ENCODE measurements at places on chromosomes 4 and X.
A peak's percentile ranks its signal among the peaks of the same experiment; 100 is the strongest.

- ATAC-seq = no peak
Measured at GRCh38 chrX:152652060-152652459, 14.4 kb downstream of the GABRQ start.

DNA sequence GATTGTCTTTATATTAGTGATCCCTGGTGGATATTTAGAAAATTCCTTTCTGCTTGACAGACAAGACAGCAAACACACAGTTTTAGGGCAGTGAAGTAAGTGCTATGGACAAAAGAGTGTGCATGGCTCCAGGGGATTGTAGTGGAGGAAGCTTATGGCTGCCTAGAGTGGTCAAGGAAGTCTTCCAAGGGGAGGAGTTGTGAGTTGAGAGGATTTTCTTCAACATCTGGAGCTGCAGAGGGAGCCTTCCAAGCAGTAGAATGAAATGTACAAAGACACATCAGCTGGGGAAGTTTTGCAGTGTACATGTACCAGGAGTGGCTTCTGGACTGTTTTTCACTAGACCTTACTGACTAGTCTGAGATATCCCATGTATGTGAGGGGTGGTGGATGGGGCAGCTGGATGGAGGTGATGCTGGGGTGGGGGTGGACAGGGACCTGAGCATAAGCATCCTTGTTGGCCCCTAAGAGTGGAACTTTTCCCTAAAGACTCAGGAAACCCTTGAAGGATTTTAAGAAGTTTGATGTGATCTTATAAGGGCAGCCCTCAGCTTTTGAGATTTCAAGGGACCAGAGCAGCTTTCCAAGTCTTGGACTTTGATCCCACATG lies 160.5 kb upstream of the TAPT1 start:
- ATAC-seq = no peak

DNA sequence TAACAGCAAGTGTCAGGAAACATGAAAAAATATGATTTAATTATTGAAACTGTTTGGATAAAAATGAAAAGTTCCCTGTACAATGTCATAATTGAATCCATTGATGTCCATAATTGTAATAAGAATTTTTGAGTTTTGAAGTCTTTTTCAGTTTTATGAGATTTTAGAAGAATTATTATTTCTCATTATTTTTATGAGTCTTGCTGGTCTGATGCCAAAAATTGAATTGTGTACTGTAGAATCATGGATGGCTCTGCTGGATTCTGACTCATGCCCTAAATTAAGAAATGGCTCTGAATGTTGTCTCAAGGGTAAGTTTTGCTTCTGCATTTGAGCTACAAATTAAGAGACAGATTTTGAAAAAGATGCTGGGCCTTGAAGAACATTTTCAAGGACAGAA lies 132.8 kb upstream of the MAP9 start:
- no peak for ATAC-seq

DNA sequence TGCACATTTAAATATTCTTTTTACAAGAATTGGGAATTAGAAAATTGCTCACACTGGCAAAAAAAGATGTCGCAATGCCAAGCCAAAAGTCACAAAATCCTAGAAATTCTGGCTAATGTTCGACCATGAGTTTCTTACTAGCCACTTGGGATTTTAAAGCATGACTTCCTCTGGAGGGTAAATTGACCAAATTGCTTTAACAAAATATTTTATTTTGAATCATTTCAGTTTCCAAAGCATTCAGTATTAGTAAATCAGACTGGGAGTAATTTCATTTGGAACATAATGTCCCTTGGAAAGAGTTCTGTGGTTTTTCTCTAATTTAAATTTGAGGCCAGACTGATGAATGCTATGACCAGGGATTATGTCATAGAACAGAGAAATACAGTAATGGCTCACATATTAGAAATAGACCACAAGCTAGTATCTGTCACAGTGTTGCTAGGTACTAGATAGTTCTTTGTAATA lies 7.6 kb upstream of the CXCL5 start:
- ATAC-seq = no peak

GRCh38 chrX:128816919-128817318 lies 706.4 kb downstream of the SMARCA1 start:
- ATAC-seq = no peak

DNA sequence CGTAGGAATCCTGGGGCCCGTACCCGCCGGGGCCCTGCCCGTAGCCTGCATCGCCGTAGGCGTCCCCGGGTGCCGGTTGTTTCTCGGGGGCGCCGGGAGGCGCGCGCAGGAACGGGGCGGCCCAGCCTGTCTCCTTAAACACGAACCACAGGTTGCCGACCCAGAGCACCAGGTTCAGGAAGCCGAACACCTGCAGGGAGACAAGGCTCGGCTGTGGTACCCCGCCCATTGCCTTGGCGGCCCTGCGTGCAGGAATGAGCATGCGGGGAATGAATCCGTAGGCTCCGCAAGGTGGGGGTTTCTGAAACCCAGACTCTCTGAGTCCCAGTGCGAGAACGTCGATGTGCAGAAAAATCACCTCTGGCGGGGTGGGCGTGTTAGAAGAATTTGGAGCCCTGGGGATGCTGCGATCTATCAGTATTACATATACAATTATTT lies 5.4 kb upstream of the PRICKLE3 start:
- no peak for ATAC-seq

GRCh38 chr4:143288171-143288570 lies 48.5 kb upstream of the GAB1 start:
- no peak for ATAC-seq

DNA sequence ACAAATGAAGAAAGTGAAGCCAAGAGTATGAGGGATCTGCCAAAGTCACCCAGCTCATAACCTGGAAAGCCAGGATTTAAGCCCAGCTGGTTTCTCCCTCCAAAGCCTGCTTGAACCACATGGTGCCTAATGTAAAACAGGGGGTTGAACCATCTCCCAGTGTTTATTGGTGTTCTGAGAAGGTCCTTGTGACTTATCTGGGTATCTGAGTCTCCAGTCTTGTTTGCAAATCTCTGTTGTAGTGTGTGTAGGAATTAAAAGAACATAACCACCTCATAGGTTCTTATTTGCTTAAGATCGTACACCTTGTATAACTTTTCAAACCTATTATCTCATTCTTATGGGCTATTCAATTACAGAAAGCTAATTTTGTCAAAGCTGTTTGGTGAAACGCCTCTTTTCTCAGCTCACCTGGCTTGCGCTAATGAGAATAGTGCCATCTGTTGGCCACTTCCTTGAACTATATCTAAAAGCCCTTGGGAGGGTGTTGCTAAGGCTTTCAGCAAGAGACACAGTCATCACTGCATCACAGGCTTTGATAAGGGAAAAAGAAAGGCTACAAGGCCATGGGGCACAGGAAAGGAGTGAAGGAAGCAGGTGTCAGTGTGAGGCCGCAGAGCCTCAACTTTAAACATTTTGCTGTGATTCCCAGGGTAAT lies 34.0 kb downstream of the ETDB start:
- ATAC-seq = peak; percentile 96

GRCh38 chr4:120829113-120829831 lies 93.3 kb downstream of the PRDM5 start:
- no peak for ATAC-seq

DNA sequence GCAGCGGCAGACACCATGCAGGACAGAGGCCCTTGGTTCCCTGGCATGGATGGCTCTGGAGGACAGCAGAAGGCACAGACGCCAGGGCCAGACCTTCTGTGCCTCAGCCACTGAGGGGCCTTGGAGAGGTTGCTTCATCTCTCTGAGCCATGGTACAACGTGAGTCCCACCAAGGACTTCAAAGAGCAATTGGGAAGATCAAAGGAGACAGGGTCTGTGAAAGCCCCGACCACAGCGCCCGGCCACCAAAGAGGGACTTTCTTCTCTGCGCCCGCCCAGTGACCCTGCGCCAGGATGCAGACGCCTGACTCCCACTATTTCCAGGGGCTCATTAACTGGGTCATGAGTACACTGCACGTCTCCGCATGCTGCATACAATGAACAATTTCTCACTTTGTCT lies 174.0 kb downstream of the AFAP1 start:
- no peak for ATAC-seq

DNA sequence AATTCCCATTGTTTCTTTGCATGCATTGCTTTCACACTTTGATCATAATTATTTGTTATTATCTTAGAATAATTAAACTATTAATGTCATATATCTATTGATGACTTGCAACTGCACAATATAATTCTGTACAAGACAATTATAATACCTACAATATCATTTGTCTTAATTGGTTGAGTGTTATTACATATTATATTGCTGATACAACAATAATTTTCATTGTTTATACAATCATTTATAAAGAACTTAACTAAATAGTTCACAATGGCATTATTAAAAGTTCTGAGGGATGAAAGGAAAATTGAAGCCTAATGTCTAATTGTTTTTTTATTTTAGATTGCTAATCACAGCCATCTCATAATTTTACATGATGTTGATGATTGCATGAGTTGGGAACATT lies 227.6 kb downstream of the GALNTL6 start:
- no peak for ATAC-seq

GRCh38 chr4:142405695-142406498 lies 440.2 kb downstream of the INPP4B start:
- ATAC-seq = peak; percentile 31

DNA sequence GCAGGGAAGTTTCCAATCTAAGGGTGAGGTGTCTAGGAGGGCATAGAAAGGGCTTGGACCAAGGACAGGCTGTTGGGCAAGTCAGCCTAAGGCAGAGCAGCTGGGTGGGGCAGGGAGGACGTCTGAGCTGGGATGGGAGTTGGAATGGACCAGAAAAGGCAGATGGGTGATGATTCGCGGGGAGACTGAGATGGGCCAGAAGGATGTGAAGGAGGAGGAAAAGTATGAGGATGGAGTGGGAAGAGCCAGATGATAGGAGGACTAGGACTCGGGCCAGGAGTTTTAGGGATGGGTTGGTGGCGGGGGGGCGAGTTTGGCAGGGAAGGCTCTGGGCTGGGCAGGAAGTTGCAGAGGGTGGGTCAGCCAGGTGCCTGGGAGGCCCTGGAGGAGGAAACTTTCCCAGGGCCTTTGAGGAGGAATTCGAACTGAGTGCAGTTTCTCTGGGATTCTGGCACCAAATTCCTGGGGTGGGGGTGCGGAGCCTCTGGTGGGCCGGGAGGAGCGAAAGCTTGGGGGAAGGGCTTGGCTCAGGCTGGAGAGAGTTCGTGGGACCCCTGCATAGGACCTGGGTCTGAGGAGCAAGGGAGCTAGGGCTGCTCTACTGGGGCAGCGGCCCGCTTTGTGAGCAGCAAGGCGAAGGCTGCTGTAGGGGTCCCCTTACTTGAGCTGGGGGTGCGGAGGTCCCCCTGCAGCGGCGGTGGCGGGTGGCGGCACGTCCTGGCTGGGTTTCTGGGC lies 8.7 kb upstream of the TIMP1 start:
- no peak for ATAC-seq

DNA sequence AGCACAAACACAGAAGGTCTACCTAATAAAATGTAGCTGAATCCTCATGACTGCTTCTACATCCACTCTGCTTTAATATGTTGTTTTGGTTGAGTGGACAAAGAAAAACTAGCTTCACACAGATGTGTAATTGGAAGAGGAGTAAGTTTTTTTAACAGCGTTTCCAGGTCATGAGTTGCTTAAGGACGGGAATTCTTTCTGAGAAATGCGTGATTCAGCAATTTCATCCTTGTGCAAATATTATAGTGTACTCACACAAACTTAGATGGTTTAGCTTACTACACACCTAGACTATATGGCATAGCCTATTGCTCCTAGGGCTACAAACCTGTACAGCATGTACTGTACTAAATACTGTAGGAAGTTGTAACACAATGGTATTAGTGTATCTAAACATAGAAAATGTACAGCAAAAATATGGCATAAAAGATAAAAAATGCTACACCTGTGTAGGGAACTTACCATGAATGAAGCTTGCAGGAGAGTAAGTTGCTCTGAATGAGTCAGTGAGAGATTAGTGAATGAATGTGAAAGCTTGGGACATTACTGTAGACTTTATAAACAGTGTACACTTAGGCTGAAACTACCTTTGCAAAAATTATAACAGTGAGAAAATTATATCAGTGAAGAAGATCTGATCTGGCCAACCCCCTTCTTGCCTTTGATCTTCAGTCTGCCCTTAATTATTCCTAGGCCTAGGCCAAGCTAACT lies 70.8 kb upstream of the IL15 start:
- ATAC-seq = no peak

GRCh38 chr4:115090483-115091075 lies 22.8 kb downstream of the NDST4 start:
- ATAC-seq = no peak

DNA sequence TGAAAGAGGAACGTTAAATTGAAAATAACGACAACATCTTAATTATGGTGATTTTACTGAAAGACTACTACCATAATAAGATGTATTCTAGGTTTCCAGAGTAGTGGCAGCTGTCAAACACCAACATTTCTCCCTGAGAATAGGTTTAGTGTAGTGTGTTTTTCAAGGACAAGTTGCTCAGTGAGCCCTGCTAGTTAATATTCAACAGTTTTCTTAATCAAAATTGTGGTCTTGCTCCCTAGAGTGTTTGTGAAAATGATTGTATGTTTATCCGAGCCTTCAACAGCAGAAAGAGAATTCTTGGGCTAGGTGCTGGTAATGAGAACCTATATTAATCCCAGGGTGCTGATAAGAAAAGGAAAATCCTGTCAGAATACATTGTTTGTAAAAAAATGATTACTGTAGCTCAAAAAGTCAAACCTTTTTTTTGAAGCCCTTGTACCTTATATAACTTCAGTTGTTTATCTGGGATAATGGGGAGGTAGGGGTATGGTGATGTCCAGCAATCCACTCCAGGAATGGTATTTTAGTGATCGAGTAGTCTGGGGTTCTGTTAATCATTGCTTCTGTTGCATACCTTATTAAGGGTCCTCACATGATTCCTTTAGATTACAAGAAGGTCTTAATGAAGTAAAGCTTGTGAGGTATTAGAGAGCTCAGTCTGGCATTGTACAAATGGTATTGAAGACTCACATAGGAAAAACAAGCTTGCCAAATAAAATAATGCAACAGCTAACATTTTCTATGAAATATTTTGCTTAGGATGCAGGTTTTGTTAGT lies 110.7 kb downstream of the CCSER1 start:
- ATAC-seq = no peak

DNA sequence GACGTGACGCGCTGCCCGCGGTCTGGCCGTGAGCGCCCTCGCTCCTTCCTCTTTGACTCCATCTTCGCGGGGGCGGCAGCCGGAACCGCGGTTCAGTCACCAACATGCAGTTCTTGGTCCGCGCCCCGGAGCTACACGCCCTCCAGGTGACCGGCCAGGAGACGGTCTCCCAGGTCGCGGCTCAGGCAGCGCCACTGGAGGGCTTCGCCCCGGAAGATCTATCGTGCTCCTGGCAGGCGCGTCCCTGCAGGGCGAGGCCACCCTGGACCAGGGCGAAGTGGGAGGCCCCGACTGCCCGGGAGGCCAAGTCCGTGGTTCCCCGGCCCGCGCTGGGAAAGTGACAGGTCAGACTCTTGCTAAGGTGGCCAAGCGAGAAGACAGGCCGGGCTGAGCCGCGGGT lies 2.9 kb downstream of the TRIML2 start:
- ATAC-seq = no peak

DNA sequence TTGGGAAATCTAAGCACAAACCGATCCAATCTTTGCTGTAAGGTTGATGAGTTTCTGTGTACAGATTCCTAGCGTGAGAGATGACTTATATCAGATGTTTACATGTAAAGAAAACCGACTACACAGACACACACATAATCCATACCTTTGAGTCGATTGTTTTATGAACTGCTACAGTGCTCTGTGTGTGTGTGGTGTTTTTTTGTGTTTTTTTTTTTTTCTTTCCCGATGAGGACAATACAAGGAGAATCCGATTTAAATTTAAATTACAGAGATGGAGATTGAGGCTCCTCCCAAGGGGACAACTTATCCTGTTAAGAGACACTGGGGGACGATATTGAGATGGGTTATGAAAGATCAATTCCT lies 461 bp upstream of the SLC9A6 start:
- ATAC-seq = peak; percentile 6

GRCh38 chr4:122052677-122053076 lies 99.5 kb upstream of the BLTP1 start:
- no peak for ATAC-seq

GRCh38 chrX:15301924-15302323 lies 13.5 kb downstream of the ASB11 start:
- ATAC-seq = peak; percentile 96

All from activated T-helper 17 cell treated with anti-CD3 and anti-CD28 coated beads, Interleukin-2, amount 50 U/mL, for 72 hours (primary cell).